ENCODE measurements at places on chromosomes 1 and 21.

- no peak for DNase-seq
These were observed 24.6 kb downstream of the KIRREL1 start for GRCh38 chr1:158017800-158018595.

GRCh38 chr1:182118851-182119250, 57.3 kb upstream of the ZNF648 start:
- no peak for DNase-seq

GRCh38 chr1:239757716-239758115, 334.0 kb upstream of the FMN2 start:
- no peak for DNase-seq

GRCh38 chr1:223233410-223234169, 90.5 kb upstream of the TLR5 start:
- peak; percentile 58 for DNase-seq

All from activated CD8-positive, alpha-beta memory T cell treated with anti-CD3 and anti-CD28 coated beads, Interleukin-2, amount 50 U/mL, for 48 hours (primary cell).